Ascending aorta (tissue), 2 donors: ENCODE measurements at places on chromosomes 4 and X.
A peak's percentile ranks its signal among the peaks of the same experiment; 100 is the strongest.

- H3K27me3 ChIP-seq = no peaks in the 10 kb centered on the region
- no peak overlapping the region for H3K4me3 ChIP-seq
- peaks cover 12% of the 10 kb centered on the region for H3K4me1 ChIP-seq
- no peak for DNase-seq
- no peaks in the 10 kb centered on the region for H3K36me3 ChIP-seq
- H3K27ac ChIP-seq = peak overlapping the region; percentile 52
Measured at GRCh38 chrX:24494647-24495075, 29.6 kb downstream of the PDK3 start.

DNA sequence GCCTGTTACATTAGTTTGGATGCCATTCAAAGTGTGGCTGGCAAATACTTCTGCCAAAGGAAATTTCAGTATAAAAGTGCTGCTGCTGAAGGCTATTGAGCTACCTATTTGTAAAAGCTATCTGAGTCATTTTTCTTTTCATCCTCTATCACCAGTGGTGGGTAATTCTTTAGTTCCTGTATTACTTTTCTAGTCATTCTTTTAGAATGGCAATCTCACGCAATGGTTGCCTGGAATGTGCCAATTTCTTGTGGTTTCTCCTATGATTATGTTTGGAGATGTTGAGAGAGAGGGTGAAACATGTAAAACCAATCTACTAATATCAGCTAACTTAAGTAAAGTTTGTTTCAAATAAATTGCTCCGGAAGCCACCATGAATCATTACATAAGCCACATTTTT, 685.0 kb downstream of the RAPGEF2 start:
- no peaks in the 10 kb centered on the region for H3K36me3 ChIP-seq
- H3K4me3 ChIP-seq = no peak overlapping the region
- no peaks in the 10 kb centered on the region for H3K4me1 ChIP-seq

DNA sequence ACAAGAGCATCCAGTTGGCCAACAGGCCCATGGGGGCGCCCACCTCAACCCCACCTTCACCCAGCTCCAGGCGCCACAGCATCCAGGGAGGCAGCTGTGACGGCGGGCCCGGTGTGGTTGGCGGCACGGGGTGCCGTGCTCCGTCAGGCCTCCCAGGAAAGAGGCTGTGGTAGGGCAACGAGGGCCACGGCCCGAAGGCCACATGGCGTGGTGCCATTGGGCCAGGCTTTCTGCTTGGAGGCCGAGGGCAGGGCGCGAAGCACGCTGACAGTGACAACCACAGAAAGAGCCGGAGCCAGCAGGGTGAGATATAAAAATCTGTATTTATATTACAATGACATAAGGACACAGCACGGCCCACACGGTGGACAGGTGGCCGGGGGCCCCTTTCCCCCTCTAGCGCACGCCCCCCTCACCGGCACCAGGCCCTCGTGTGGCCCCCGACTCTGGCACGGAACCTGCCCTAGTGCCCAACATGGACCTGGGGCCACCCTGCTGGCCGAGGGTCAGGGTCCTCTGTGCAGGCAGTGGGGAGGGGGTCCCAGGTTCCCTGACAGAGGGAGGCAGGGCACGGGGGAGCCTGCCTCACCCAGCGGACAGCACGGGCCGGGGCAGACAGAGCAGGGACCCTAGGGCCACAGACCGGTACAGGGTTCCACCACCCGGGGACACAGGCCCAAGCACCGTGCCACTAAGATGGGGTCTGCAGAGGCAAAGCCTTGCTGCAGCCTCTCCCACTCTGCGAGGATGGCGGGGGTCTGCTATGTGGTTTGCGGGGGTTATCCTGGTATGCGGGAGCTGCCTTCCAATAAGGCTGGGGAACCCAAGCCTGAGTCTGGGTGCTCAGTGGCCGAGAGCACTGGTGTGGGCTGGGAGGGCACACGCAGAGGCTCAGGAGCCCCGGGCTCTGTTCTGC, 5.5 kb upstream of the HAUS3 start:
- H3K27me3 ChIP-seq = no peaks in the 10 kb centered on the region
- H3K4me1 ChIP-seq = peaks cover 12% of the 10 kb centered on the region
- peaks cover 39% of the 10 kb centered on the region for H3K36me3 ChIP-seq
- no peak overlapping the region for H3K4me3 ChIP-seq
- peak overlapping the region; percentile 11 for H3K27ac ChIP-seq

DNA sequence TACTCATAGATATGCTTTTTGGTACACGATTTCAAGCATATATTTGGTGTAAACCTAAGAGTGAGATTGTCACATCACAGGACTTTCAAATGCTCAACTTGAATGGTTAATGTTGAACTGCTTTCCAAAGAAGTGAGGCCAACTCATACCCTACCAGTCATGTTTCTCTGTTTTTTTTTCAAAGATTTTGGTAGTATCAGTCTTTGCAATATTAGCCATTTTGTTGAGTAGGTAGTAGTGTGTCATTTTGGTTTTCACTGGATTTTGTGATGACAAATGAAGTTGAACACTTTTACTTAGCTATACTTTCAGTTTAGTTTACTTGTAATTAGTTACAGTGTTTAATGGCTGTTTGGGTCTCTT, 12.5 kb upstream of the HS3ST1 start:
- H3K36me3 ChIP-seq = no peaks in the 10 kb centered on the region
- H3K27ac ChIP-seq = no peak overlapping the region
- DNase-seq = no peak
- H3K4me3 ChIP-seq = no peak overlapping the region
- no peaks in the 10 kb centered on the region for H3K27me3 ChIP-seq
- no peaks in the 10 kb centered on the region for H3K4me1 ChIP-seq

DNA sequence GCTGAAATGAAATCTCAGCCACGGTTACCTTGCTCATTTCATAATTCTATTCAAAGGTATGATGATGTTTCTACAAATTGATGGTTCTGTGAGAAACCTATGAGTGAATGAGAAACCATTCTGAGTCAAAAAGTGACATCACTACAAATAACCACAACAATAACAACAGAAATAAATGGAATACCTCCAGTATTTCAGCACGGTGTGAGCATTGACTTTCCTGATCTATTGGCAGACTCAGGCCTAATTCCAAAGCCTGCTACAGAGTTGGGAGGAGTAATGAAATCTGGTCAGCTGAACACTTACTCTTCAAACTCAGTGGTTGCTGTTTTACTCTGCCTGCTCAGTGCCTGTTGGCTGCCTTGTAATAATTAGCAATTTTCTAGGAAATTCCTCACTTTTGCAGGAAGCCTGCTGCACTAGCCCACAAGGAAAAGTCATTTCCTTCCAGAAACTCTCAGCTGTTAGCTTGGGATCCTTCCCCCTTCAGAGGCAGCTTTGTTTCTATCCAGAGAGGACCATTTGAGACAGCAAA, 18.8 kb upstream of the SYNPO2 start:
- no peak overlapping the region for H3K4me3 ChIP-seq
- H3K4me1 ChIP-seq = no peaks in the 10 kb centered on the region
- no peak for DNase-seq
- no peak overlapping the region for H3K27ac ChIP-seq
- H3K27me3 ChIP-seq = no peaks in the 10 kb centered on the region

GRCh38 chrX:41031256-41031967, 53.8 kb upstream of the USP9X start:
- H3K27me3 ChIP-seq = no peaks in the 10 kb centered on the region
- H3K27ac ChIP-seq = no peak overlapping the region
- no peak for DNase-seq
- H3K36me3 ChIP-seq = no peaks in the 10 kb centered on the region
- no peaks in the 10 kb centered on the region for H3K4me1 ChIP-seq
- no peak overlapping the region for H3K4me3 ChIP-seq

GRCh38 chr4:73847526-73848182, 5.4 kb upstream of the PF4V1 start:
- no peak overlapping the region for H3K27ac ChIP-seq
- no peaks in the 10 kb centered on the region for H3K4me1 ChIP-seq
- no peaks in the 10 kb centered on the region for H3K27me3 ChIP-seq
- DNase-seq = no peak
- H3K36me3 ChIP-seq = no peaks in the 10 kb centered on the region
- H3K4me3 ChIP-seq = no peak overlapping the region

DNA sequence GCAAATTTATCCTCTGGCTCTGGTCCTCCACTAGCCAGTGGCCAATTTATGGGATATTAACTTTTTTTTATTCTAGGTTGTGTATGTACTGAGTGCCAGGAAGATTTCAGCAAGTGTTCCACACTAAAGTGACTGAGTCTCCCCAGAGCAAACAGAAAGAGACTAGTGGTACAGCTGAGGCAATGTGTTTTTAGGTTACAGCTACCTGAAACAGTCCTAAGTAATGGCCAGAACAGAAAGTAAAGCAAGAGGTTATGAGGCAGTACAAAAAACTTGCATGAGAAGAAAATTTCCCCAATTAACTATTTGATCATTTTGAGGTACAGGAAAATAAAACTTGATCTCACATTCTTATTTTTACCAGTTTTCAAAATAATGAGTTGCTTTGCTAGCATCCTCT, 31.2 kb downstream of the PRDM8 start:
- no peak for DNase-seq
- H3K27ac ChIP-seq = no peak overlapping the region
- H3K36me3 ChIP-seq = no peaks in the 10 kb centered on the region
- H3K4me1 ChIP-seq = no peaks in the 10 kb centered on the region

GRCh38 chr4:39050590-39050989, 11.4 kb upstream of the KLHL5 start:
- no peak for DNase-seq
- H3K27me3 ChIP-seq = no peaks in the 10 kb centered on the region
- H3K4me1 ChIP-seq = no peaks in the 10 kb centered on the region
- no peaks in the 10 kb centered on the region for H3K36me3 ChIP-seq

- H3K27ac ChIP-seq = no peak overlapping the region
- no peak overlapping the region for H3K4me3 ChIP-seq
- no peaks in the 10 kb centered on the region for H3K36me3 ChIP-seq
Measured at GRCh38 chr4:87716371-87717265, 66.5 kb downstream of the DMP1 start.

- no peaks in the 10 kb centered on the region for H3K27me3 ChIP-seq
- H3K27ac ChIP-seq = no peak overlapping the region
- no peak overlapping the region for H3K4me3 ChIP-seq
- H3K36me3 ChIP-seq = no peaks in the 10 kb centered on the region
- no peaks in the 10 kb centered on the region for H3K4me1 ChIP-seq
Measured at GRCh38 chr4:126603825-126604224, 1028.9 kb upstream of the INTU start.

DNA sequence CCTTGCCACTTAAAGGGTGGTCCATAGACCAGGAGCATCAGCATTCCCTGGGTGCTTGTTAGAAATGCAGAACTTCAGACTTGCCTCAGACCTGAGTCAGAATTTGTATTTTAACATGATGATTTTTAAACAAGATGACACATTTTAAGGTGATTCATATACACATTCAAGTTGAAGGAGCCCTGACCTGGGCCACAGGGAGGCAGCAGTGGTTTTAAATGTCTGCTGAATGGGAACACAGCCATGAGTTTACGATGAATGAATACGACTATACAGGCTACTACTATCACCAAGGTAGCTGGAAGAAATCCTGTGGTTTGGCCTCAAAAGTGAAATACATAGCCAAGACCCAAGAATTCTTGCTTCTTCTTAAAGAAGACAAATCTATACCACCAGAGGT, 2.9 kb downstream of the HDAC8 start:
- H3K27me3 ChIP-seq = no peaks in the 10 kb centered on the region
- peaks cover 9% of the 10 kb centered on the region for H3K36me3 ChIP-seq
- no peak for DNase-seq
- no peak overlapping the region for H3K4me3 ChIP-seq
- no peak overlapping the region for H3K27ac ChIP-seq

DNA sequence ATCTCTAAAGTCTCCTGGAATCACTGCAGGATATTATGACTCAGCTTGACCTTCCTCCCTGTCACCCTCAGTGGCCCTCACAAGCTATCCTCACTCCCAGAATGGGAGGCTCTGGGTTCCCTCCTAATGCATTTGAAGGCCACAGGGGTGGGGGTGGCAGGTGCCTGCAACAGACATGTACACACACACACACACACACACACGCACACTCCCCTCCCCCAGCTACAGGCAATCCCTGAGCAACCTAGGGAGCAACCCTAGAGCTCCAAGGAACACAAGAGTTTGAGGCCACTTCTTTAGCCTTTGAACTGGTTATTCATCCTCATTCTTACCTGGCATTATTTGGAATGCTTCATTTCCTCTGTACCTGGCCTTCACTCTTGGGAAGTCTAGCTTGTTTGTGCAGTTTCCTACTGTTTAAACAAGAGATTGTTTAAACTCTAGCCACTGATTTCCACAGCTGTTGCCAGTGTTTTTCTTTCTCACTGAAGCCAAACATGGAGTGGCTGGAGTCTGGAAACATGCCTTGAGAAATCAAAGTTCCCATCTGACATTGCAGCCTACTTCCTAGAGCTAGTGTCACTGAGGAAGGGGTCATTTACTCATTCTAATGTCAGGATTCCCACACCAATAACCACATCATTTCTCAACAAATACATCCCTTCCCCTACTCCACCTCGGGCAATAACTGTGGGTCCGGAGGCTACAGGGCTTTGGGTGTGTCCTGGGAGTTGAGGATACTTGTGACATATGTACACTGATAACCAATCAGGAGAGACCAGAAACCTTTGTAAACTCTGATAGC, 37.7 kb downstream of the MAOA start:
- H3K4me3 ChIP-seq = no peak overlapping the region
- H3K4me1 ChIP-seq = no peaks in the 10 kb centered on the region
- no peaks in the 10 kb centered on the region for H3K27me3 ChIP-seq
- peak overlapping the region; percentile 50 for H3K27ac ChIP-seq
- DNase-seq = no peak

DNA sequence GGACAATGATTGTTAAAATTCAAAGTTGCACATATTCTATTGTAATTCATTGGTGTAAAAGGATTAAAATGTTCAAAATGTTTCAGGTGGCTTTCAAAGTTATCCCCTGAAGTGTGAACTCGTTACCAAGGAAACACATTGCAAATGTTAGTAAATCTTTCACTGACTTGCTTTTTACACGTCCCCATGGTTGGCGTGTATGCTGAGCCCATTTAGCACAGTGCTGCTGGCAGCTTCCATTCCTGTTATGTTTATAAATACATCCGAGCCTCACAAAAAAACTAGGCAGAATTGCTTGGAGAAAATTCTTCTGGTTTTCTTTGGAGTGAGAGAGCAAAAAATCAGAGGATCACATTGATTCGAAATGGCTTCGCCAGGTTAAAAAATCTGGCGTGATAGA, 105.9 kb upstream of the HPGD start:
- H3K4me3 ChIP-seq = no peak overlapping the region
- H3K36me3 ChIP-seq = no peaks in the 10 kb centered on the region
- DNase-seq = no peak

GRCh38 chrX:69076088-69076487, 89.2 kb downstream of the PJA1 start:
- H3K27ac ChIP-seq = no peak overlapping the region
- no peak for DNase-seq
- no peak overlapping the region for H3K4me3 ChIP-seq
- H3K27me3 ChIP-seq = no peaks in the 10 kb centered on the region
- H3K4me1 ChIP-seq = no peaks in the 10 kb centered on the region

DNA sequence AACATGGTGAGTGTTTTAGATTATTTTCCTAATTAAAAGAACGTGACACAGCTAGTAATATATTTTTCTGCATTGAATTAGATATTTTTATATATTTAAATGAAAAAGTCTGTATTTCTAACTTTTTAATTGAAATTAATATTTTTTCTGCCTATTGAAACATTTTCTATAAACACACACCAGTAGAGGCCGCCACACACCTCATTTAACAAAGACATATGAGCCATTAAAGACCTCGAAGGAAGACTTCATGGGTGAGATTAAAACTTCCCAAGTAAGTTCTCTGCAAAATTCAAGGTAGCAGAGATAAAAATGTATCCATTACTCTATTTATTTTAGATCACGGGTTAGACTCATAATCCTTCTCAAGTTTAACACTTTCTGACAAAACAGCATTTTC, 8.3 kb downstream of the SLITRK2 start:
- H3K27me3 ChIP-seq = no peaks in the 10 kb centered on the region
- H3K27ac ChIP-seq = no peak overlapping the region
- no peak for DNase-seq

- no peaks in the 10 kb centered on the region for H3K36me3 ChIP-seq
- H3K27me3 ChIP-seq = no peaks in the 10 kb centered on the region
- H3K4me1 ChIP-seq = no peaks in the 10 kb centered on the region
- H3K27ac ChIP-seq = no peak overlapping the region
- DNase-seq = no peak
Measured at GRCh38 chr4:95985051-95985450, 145.2 kb downstream of the PDHA2 start.
